ENCODE measurements at places on chromosomes 16 and 17.

- DNase-seq: no peak
These were observed 381 bp upstream of the HSD11B2 start for GRCh38 chr16:67430504-67430976.

DNA sequence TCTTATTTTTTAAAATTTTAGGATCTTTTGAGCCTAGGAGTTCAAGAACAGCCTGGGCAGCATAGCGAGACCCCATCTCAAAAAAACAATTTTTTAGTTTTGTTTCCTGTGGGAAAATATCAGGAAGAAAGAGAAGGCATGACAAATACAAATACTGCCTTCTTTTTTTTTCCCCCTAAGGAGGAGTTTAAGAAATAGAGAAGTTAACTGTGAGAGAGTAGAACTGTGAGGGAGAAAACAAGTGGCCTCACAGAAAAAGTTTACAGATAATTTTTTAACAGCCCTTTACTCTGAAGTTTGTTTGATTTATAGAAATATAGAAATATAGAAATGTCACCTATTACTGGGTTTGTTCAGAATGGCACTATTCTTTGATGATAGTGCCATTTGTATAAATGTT, 21.1 kb downstream of the TTYH2 start:
- DNase-seq: no peak

GRCh38 chr16:84483882-84484565, 20.4 kb downstream of the MEAK7 start:
- DNase-seq: no peak

- no peak for DNase-seq
These were observed 7.9 kb upstream of the SLC39A11 start for GRCh38 chr17:73100363-73100762.

- no peak for DNase-seq
These were observed 186.0 kb upstream of the FOXF1 start for GRCh38 chr16:86324320-86324719.

DNA sequence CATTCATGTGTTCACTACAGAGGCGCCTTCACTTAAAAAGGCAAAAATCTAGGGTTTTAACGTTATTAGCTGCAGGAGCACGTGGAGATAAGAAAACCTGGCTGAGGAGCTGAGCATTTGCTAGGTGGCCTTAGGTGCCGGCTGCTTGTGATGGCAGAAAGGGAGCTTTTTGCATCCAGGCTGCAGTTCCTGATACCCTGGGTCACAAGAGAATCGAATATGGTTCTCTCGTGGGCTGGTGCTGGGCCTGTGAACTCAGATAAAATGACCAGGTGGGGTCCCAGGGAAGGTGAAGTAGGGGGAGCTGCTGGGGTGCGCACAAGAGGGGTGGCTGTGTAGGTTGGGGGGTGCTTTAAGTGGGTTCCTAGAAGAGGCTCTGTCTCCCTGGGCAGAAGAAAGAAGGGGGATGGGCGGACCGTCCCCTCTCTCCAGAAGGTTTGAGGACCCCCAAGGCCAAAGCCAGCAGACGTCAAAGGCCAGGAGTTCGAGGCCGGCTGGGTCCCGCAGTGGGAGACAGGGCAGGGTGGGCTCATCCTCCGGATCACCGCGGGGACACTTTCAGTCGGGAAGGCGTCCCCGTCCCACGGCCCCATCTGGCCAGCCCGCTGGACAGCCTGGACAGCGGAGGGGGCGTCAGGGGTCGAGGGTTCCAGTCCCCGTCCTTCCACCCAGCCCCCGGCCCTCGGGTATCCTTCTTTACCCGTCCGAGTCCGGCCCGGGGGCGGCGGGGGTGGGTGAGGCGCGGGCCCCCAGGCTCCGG, 740 bp upstream of the CMIP start:
- DNase-seq: no peak

GRCh38 chr17:37708616-37709212, 36.1 kb downstream of the HNF1B start:
- no peak for DNase-seq

GRCh38 chr17:13478326-13478830, 123.4 kb downstream of the HS3ST3A1 start:
- DNase-seq: no peak

GRCh38 chr17:16443511-16444257, 28.3 kb downstream of the TRPV2 start:
- no peak for DNase-seq

- DNase-seq: no peak
These were observed 7.5 kb upstream of the NOS2 start for GRCh38 chr17:27807567-27808470.

DNA sequence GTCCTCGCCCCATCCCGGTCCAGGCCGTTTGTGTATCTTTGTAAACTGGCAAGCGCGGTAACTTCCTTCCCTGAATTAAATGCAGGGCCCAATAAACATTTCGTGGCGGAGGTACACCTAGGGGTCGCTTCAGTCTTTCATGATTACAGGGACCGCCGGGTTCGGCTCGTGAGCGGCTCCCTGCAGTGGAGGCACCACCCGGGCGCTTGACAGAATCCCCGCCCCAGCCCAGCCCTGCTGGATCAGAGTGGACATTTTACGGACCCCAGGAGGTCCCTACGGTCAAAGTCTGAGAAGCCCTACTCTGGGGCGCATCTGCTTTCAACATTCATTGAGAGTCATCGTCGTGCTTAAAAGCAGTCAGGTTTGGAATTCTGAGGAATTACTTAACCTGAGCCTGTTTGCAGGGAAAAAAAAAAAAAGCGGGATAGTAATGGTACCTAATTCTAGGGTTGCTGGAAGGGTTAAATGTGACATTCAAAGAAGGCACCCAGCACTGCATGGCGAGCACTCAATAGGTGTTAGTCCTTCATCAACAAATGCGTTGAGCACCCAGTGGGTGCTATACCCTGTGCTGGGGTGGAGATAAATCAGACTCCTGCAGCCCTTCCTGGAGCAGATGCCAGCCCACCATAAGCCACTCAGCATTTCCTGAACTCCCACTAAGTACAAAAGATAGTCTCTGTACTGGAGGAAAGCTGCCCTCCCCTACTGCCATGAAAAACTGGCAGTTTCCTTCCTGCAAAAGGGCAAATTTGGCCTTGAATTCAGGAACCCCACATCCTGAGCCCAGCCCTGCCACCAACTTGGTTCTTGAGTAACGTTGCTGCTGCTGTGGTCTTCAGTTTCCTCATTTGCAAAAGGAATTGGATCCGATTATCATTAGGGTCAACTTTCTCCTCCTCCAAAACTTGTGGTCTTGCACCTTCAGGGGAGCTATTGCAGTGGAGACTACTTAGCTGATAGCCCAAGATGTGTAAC, 658 bp upstream of the DUSP3 start:
- DNase-seq: no peak

- DNase-seq: peak; percentile 76
These were observed 114.8 kb upstream of the NOL11 start for GRCh38 chr17:67602974-67603373.

All from iPS-NIHi11 (cell line).